ENCODE measurements at places on chromosomes 6 and 20.

- DNase-seq: no peak
Observed at GRCh38 chr20:42204109-42204660, 586.0 kb upstream of the CHD6 start.

DNA sequence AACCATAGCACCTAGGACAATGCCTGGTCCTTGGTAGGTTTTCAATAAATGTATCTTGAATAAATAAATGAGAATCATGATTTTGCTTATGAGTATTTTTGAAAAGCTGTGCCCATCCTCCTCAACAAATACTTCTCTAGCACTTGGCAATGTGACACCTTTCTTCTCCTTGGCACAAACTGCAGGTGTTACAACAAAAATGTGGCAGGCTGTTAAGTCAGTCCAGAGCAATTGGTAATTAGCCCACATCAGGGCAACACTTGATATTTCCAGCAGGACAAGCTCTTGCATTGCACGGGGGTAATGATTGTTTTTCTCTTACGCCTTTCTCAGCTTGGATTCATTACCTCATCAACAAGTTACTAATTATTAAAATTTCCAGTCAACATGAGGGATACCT, 31.6 kb upstream of the SNX9 start:
- no peak for DNase-seq

- no peak for DNase-seq
Observed at GRCh38 chr6:168735268-168735949, 294.4 kb downstream of the SMOC2 start.

DNA sequence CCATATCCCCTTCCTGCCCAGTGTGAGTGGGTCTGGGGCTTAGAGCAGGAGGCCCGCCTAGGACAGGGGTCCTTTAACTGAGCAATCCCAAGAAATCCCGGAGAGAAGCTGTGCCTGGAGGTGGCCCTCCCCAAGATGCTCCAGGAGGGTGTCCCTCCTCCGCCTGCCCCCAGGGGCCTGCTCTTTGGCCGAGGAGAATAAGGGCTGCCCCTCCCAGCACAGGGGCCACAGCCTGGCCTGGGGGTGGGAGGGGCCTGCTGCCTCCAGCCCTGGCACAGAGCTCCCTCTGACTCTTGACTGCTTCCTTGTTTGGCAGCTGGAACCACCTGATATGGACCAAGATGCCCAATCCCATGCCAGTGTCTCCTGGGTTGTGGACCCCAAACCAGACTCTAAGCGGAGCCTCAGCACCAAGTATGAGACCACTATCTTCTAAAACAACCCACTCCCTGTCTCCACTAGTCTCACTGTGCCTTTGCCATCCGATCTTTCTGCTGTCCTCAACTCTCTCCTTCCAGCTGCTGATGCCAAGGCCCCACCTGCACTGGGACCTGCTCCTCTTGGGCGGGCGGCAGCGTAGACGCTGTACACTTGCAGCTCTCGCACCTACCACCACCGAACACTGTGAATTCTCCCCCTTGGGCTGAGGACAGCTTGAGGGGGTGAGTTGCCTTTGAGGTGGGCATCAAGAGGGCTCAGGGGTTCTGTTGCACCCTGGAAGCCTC, 54.3 kb downstream of the TCP11 start:
- peak; percentile 34 for DNase-seq

DNA sequence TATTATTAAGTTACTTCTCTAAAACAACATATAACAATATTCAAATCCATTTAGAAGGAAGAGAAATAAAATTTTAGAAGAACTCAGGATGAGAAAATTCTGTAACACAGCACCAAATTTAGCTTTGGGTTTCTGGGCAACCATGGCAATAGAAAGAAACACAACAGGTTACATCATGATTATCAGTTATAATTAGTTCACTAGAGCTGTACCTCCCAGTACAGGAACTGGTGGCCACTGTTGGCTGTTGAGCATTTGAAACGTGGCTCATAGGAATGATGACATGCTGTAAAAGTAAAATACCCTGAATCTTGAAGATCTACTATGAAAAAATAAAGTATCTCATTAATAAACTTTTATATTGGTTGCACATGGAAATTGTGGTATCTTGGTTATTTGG, 23.7 kb upstream of the MAP3K4 start:
- no peak for DNase-seq

- no peak for DNase-seq
Observed at GRCh38 chr6:105797286-105797979, 288.7 kb upstream of the PRDM1 start.

- DNase-seq: peak; percentile 86
Observed at GRCh38 chr20:46349035-46349741, 40.9 kb upstream of the CDH22 start.

DNA sequence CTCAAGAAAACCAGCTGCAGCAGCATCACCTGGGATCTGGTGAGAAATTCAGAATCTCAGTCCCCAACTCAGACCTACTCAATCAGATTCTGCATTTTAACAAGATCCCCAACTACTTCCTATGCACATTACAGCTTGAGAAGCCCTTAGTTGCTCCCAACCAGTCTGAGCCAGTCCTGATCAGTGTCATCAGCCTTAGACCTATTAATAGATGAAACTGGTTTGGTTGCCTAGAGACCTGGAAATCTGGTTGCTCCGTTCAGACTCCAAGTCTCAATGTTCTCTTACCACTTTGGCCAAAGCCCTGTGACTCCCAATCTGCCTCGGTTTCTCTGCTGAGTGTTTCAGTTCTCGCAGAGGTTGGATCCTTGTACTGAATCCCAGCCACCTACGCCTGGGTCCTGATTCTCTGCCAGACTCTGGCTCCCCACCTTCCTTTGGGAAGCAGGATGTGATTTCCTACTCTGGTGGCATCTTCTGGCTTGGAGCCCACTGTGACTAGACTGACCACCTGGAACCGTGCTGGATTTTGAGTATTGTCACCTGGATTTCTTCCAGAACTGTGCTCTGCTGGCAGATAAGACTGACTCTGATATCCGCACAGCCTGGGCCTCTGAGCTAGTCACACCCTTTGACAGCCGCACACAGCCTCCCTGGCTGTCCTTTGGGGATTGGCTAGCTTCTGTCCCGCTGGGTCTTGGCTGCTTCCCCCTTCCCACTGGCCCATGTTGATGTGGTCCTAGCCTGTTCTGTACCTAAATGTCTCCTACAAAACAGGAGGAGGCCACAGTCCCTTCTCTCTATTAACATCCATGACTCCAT, 20.3 kb upstream of the ATXN1 start:
- DNase-seq: no peak

DNA sequence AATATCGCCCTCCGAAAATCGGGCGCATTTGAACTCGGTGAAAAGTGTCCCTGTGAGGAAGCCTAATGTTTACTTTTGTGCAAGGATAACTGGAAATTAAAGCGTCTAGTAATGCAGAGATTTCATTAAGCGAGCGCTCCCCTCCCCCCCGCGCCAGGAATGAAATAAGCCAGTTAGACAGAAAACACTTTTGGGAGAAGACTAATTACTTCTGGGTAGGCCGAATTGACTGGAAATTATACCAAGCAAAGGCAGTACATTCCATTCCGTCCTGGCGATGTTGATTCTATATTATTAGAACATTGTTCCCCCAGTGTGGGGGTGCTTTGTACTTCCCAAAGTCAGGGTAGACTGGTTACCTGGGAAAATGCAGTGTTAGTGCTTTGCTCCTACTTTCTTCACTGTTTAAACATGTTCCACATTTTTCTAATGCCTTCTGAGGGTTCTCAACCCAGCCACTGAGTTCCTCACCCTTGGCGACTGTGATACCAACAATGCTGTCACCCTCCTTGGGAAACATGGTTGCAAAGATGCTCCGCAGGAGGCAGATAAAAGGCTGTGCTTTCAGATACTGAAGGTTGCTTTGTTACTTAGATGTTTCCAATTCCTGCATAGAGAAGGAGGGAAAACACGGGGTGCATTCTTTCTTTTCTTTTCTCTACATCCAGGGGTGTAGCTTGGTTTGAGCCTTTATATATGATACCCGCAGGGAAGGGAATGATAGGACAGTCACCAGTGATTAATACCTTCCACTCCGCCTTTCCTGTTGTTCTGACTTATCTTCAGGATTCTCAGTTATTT, 2.6 kb downstream of the GJA1 start:
- DNase-seq: no peak

DNA sequence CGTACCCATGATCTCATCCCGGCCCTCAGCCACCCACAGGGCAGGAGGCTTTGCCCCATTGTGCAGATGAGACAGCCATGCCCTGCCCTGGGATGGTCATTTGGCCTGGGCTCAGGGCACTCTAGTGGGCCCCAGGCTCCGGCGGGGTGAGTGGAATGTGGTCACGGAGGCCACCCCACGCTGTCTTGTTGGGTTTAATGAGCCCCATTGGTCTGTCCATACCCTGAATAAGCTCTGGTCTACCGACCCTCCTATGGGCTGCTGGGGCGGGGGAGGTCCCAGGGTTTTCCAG, 50.6 kb downstream of the FGD2 start:
- DNase-seq: no peak

- peak; percentile 36 for DNase-seq
Observed at GRCh38 chr20:53606364-53606985, 12.8 kb upstream of the ZNF217 start.

DNA sequence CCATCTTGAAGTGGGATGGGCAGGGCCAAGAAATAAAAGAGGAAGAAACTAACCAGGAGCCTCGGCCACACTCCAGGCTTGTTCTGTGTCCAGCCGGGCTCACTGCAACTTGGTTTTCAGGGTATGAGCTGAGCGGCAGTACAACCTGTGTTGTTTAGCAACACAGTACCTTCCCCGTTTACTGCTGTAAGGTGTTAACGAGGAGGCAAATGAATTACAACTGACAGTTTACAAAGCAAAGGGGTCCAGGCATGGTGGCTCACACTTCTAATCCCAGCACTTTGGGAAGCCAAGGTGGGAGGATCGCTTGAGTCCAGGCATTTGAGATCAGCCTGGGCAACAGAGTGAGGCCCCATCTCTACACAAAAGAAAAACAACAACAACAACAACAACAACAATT, 481.3 kb upstream of the SULF2 start:
- no peak for DNase-seq

DNA sequence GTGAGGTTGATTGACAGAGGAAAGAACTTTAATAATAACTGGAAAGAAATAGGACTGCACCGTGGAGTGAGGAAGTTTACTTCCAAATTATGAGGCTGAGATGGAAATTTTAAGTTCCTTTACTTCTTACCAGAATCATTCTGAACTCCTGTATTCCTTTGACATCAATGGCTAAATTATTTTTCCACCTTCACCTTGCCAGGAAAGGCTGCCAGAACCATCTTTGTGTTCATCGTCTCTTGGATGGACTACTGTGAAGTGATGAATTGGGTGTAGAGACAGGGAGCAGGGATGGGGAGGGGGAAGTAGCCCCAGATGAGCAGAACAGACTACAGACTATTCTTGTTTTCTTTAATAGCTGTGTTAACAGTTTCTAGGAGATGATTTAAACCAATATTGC, 102.1 kb upstream of the CEP162 start:
- no peak for DNase-seq

- peak; percentile 81 for DNase-seq
Observed at GRCh38 chr20:31569163-31570020, 35.7 kb upstream of the ID1 start.

DNA sequence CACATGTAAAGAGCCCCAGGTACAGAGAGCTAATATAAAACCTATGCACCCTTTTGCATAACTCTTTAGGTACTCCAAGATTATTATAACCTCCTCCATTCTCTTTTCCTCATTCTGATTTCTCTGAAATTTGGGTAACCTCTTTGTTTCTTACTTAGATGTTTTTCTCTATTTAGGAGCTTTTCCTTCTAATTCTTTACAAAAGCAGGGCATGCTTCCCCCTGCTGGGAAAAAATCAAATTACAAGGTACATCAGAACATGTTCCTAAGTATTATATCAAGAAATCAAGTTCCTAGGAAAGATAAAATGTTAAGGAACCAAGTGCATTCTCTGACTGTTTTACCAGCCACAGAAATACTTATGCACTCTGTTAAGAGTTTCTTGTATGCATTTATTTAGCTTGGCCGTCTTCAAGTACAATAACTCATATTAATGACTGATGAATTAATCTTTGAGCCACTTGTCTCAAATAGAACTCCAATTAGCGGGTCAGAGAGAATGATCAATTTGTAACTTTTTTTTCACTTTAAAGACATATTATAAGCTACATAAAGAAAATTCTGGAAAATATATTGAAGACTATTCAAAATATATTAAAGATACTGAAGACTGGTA, 2.1 kb downstream of the KHDRBS2 start:
- DNase-seq: no peak

- DNase-seq: no peak
Observed at GRCh38 chr20:53850319-53850718, 220.1 kb downstream of the BCAS1 start.

DNA sequence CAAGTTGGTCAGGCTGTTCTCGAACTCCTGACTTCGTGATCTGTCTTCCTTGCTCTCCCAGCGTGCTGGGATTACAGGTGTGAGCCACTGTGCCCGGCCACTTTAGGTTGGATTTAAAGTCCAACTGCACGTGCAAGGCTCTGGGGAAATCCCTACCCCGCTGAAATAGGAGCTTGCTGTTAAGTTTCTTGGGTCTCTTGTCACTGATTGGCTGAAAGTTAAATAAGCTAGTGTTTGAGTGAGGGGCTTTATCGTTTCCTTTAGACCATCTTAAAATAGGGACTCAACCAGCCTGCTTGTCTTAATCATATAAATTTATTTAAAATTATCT, 11.1 kb upstream of the SERINC1 start:
- peak; percentile 54 for DNase-seq

GRCh38 chr6:23380465-23380864, 745.5 kb upstream of the NRSN1 start:
- DNase-seq: no peak

DNA sequence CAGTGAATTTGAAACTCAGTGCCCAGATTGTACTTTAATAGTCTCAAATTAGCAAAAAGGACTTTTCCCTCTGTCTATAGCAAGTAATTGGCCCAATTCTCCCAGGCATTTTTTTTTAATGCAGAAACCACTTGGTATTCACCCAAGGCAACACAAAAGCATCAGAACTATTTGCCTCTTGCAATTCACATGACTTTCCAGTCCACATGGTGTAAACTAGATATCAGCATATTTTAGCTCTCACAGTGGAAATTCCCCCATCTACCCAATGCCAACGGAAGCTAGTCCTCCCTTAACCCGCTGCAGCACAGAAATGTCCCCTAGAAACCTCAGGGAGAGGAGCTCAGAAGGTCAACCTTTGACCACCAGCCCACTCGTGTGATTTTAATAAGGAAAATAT, 103.4 kb upstream of the CDYL start:
- DNase-seq: no peak

- DNase-seq: no peak
Observed at GRCh38 chr6:54238396-54238795, 69.8 kb upstream of the TINAG start.

- DNase-seq: no peak
Observed at GRCh38 chr20:52268184-52268749, 76.7 kb upstream of the ZFP64 start.

GRCh38 chr6:14211562-14211942, 94.0 kb downstream of the CD83 start:
- peak; percentile 90 for DNase-seq

DNA sequence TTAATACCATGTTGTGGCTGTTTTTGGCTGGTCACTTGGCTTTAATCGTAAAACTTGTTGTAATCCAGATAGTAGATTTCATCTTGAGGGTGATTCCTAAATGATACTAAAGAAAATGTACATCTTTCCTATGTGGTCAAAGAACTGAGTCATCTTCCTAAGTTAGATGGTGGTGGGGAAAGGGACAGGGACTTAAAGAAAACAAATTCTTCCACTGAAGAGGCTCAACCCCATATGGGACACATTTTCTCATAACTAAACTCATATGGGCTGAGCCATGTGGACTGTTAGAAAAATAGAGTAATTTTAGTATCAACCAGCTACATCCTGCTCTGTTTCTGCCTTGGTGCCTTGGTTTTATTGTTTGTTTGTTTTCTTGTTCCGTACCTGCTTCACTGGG, 155.8 kb downstream of the TSHZ2 start:
- DNase-seq: no peak

Data from ecto neural progenitor cell (in vitro differentiated cells).